BJ (cell line): ENCODE measurements at places on chromosomes 7 and 10. TPM values are rescaled to one million over a fixed set of nuclear protein-coding genes. Genes with fewer than 3 reads are reported as not detected.

The COL13A1 gene
- polyA plus RNA-seq = 9.8 and 11.9 TPM in 2 replicates

The TMEM213 gene
- not detected in 2 replicates for polyA plus RNA-seq

The ATP6V1F gene
- polyA plus RNA-seq = 192 and 198 TPM in 2 replicates

The ZSCAN21 gene
- 10.3 and 10.6 TPM in 2 replicates for polyA plus RNA-seq

The SPOCK2 gene
- polyA plus RNA-seq = 0.04 and 0.06 TPM in 2 replicates

The TMEM176B gene
- polyA plus RNA-seq = not detected in 2 replicates

The GTPBP10 gene
- polyA plus RNA-seq = 4.2 and 13.2 TPM in 2 replicates

DNA sequence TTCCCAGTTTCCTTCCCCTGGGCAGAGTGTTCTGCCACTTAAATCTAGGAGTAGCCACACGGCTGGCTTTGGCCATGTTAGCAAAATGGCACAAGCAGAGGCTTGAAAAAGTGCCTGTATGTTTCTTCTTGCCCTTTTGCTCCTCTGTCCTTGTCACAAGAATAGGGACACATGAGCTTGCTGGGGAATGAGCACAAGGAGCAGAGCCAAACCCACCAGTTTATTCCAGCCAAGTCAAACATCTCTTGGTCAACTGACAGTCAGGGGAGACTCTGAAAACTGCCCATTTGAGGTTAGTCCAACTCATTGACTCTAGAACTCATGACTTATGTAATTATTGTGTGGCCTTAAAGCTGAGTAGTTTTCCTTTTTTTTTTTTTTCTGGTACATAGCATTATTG lies 739.7 kb upstream of the FZD8 start:
- DNase-seq = no peak

- no peak for DNase-seq
Measured at GRCh38 chr7:46725136-46725535, 804.1 kb upstream of the IGFBP3 start.

DNA sequence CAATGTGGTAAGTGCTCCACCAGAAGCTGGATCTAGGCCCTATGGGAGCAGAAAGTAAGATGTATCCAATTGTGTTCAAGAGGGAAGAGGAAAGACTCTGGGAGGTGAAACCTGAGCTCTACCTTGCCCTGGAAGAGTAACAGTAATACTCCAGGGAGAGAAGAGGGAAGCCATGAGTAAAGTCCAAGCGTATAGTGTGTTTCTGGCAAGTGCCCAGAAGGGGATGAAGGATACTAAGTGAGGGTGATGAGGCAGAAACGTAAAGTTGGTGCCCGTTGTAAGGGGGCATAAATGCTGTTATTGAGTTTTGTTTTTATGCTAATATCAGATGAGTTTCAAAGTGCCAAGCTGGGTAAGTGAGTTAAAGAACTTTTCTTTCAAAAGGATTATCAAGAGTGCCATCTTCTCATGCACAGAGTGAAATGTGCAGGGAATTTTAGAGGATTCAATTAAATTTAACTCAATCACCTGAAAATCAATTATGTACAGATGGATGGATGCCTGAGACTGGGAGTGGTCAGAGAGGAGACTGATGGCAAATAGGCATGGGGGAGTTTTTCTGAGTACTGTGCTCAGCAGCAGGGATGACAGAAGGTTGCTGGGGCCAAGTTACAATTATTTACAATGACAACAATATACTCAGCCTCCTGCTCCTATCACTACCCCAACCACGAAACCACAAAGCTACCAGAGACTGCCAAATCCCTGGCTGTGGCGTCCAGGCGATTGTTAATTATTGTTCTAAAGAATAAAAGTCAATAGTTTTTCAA lies 123.3 kb upstream of the LAMB4 start:
- DNase-seq = no peak

GRCh38 chr10:57964351-57964750 lies 303.3 kb downstream of the IPMK start:
- no peak for DNase-seq

DNA sequence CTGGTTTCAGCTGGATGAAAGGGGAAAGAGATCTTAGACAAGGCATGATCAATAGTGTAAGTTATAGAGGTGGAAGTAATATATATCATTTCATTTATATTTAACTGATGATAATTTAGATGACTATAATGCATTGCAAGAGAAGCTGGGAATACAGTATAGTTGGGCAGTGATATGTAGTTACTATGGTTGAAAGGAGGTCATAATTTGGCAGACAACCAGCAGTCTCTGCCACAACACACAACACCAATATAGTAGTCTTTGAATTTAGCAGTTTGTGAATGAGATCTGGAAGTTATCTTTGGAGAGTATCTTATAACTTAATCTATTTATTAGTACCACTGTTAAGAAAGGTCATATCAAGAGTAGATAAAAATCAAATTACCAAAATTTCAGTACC lies 39.9 kb downstream of the TAX1BP1 start:
- DNase-seq = no peak

DNA sequence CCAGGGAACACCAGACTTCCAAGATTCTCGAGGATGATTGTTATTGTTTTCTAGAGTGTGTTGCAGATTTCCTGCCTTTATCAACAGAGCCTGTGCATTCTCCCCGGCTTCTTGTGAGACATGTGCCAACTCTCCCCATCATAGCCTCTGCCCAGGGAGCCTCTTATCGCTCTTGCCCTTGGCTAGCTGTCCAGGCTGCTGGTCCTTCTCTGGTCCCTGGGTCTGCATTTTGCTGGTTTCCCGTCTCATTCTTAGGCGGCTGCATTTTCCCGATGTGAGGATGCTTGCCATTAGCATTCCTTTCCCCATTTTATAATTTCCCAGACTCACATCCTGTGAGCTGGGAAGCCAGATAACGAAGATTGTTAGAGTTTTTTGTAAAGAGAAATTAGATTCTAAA lies 15.2 kb downstream of the SLC13A4 start:
- no peak for DNase-seq

DNA sequence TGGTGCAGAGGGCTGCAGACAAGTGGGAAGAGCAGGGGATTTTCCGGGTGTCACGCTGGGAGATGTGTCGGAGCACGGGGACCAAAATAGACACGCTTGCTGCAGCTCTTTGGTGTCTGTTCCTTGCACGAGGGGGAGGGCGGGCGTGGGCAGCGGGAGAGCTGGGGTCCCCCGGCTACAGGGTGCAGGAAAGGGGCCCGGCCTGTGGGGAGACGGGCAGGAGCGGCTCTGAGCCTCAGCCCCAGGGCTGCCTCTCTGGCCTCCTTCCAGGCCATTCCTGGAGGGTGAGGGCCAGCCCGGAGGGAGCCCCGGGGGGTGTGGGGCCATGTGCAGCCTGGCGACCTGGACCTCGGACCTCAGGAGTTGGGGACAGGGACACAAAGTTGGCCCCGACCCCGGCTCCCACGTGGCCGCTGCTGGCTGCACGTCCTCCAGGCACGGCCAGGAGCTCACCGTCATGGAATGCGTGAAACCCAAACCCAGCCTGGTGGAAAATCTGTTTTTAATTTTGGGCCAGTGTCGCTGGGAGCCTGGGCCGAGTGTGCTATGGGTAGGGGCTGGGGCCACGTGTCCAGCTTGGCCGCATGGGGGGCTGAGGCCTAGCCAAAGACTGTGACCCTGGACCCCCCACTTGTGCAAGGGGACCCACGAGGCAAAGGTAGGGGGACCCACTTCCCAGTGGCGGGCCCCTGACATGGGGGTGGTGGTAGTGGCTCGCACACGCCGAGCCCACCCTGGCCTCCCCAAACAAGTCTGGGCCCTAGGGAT lies 6.6 kb downstream of the TTYH3 start:
- no peak for DNase-seq

- DNase-seq = no peak
Measured at GRCh38 chr7:33710608-33711007, 194.7 kb upstream of the BMPER start.

DNA sequence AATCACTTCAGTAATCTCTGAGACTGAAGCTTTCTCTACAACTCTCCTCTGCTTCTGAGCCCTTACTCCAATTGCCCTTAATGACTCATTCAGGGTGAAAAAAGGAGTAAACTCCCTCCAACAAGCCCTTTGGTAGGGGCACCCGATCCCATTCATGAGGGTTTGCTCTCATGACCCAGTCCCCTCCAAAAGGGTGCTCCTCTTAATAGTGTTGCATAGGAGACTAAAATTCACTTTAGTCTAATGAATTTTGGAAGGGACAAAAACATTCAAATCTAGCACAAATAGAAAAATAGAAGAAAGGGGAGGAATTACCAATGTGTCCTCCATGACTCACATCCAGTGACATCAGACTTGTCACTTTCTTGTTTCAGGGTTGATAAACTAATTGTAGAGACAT lies 66.2 kb upstream of the CCNY start:
- no peak for DNase-seq

DNA sequence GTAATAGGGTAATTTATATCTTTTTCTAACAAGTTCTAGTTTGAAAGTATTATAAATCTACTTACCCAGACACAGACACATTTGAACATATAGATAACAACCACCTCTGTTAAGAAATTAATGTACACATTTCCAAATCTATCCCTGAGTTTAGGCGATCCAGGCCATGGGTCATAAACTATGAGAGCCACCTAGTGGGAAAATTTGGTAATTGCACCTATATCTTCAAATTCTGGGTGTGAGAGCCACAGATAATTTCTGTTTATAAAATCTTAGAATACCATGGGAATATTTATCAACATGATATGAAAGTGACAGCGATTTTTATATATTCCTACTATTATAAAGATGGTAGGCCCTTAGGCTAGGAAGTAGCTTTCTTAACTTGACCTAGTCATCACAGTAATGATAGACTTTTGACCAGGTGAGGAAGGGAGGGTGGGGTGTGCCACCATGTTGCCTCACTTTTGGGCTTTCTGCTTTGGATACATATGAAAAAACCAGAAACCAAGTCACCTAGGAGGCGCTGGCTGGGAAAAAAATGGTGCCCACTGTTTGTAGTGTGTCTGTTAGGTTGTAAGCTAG lies 8.0 kb upstream of the EPHA1 start:
- no peak for DNase-seq

GRCh38 chr10:108003061-108003460 lies 838.6 kb upstream of the SORCS1 start:
- no peak for DNase-seq

- DNase-seq = no peak
Measured at GRCh38 chr7:138257459-138258196, 181.4 kb downstream of the AKR1D1 start.

DNA sequence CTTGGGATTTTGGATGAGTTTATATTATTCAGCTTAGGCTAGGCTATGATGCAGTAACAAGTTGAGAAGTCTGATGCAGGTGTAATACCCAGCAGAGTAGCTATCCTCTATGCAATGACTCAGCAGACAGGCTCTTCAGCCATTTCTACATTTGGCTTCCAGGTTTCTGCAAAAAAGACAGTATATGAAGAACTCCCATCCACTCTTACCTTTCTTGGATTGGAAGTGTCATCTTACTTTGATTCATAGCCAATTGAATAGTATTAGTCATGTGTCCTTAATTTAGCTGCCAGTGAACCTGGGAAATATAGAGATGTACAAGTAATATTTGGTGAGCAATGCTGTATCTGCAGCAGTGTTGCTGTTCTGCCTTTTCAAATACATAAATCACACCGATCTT lies 127.8 kb upstream of the NPSR1 start:
- DNase-seq = no peak

DNA sequence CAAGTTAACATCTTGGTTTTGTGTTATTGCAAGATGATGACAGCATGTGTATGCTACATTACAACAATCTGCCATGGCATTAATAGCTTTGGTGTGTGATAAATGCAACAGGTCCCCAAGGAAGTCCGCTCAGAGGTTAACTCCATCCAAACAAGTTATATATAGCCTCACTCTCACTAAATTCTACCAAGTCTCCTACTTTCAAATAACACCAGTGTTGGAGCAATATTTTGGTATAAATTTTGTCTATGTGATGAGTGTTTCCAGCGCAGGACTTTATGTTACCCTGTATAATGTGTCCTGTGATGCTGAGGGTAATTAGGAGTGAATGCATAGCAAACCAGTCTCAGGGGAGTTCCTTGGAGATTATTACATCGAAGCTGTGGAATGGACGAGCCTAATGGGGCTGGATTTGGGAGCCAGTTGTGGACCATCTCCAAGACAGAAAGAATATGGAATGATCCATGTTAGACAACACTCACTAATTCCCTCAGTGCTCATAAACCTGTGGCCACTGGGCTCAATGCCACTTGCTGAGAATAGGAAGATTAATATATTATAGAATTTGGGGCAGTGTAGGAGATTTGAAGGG lies 127.6 kb upstream of the CXCL12 start:
- DNase-seq = no peak

DNA sequence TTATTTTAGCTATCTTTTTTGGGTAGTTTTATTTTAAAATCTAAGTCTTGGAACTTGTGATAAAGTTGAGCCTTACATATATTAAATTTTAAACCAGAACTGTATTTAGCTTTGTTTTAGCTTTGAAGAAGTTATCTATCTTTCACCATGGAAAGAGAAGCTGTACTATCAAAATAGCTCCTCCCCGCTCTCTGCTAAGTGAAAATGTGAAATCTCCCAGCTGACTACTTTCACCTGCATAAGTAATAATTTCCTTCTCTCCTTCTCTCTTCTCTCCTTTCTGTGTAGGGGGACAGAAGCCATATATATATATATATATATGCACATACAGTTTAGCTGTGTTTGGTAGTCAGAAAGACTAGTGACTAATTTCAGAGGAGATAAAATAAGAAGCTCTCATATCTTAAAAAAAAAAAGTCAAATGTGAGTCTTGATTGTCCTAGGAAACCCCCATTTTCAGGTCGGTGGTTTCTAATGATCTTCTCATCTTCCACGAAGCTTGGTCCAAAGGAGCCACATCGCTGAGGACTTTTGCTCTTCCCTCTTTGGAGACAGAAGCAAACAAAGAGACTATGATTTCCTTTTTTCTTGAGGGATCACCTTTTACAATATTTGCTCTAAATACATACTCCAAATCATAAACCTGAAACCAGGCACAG lies 30.6 kb upstream of the GDI2 start:
- no peak for DNase-seq

- no peak for DNase-seq
Measured at GRCh38 chr10:89351412-89351779, 23.6 kb downstream of the IFIT3 start.

DNA sequence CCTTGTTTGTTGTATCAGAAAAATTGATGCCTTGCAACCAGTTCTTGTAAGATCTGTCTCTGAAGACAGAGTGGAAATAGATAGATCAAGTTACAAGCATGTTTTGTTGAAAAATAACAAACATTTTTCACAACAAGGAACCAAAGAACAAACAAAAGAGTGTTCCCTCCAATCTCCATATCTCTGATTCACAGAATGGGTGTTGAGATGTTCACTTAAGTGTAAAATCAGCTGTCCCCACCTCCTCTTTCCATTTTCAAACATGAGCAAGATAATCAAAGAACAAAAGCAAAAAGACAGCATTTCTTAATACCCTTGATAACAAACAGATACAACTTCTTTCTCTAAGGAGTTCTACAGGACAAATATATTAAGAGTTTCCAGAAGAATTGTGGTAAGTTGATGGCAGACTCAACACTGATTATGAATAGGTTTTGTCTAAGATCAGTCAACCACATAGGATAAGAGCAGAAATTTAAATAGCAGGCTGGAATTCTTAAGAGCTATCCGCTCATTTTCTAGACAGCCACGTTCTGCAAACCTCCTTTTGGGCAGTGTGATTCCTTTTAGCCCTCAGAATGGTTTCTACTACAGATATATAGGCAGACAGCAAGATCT lies 970.9 kb upstream of the AUTS2 start:
- DNase-seq = no peak
